ENCODE measurements at places on chromosomes 16 and 17.

GRCh38 chr17:8494506-8495111 lies 58.9 kb downstream of the NDEL1 start:
- no peak for DNase-seq

DNA sequence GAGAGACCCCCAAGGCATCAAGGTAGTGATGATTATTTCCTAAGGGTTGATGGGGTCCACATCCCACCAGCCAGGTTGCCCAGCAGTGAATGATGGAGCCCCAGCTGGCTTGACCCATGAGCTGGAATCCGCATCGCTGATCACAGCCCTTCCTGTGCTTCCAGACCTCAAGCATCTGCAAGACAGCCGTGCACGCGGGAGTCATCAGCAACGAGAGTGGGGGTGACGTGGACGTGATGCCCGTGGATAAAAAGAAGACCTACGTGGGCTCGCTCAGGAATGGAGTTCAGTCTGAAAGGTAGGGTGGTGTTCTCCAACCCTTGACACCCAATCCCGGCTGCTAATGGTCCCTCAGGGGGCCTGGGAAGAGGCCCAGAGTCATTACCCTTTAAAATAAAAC lies 69.3 kb downstream of the CRISPLD2 start:
- no peak for DNase-seq

DNA sequence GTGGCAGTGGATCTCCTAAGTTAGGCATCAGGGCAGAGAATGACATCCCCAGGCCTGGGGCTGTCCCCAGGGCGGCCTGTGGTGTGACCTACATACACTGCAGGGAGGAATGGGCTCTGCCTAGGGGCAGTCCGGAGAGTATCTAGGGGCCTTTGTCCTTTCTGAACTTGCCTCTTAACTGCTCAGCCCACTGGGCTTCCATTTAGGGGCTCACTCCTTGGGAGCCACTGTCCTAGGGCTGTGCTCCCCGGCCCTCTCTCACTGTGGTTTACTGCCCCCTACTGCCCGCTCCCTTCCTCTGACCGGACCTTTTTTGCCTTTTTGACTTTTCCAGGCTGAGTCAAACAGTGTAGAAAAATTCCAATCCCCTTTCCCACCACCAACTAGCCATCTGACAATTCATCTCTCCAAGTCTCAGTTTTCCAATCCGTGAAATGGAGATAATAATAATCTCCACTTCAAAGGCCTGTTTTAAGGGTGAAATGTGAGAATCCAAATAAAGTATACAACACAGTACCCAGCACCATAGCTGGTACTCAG lies 66.8 kb downstream of the DNAH3 start:
- peak; percentile 61 for DNase-seq

DNA sequence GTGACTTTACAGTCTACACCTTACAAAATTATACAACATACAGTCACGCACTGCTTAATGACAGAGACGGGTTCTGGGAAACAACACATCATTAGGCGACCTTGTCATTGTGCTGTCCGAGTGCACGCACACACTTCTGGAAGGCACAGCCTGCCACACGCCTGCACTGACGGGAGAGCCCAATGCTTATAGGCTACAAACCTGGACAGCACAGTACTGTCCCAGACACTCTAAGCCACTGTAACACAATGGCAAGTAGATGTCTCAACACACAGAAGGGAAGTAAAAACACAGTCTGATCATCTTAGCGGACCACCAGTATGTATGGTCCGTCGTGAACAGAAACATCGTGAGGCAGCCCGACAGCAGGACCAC lies 29.8 kb downstream of the KLHDC4 start:
- no peak for DNase-seq

DNA sequence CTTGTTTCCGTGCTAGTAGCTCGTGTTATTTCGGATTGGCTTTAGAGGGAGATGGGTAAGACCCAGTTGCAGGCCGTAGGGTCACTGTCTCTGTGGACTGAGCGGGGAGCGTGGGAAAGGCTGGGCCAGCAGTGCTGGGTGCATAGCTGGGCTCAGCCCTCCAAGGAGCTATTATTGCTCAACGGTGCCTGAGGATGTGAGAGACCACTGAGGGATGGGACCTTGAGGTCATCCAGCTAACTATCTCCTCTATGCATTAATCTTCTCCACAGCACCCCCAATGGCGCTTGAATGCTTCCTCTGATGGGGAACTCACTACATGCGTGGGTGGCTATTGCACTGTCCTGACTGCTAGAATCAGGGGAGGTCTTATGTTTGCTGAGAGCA lies 126.1 kb upstream of the FOXF1 start:
- no peak for DNase-seq

GRCh38 chr16:65831903-65832666 lies 534.4 kb upstream of the CDH5 start:
- DNase-seq = no peak

DNA sequence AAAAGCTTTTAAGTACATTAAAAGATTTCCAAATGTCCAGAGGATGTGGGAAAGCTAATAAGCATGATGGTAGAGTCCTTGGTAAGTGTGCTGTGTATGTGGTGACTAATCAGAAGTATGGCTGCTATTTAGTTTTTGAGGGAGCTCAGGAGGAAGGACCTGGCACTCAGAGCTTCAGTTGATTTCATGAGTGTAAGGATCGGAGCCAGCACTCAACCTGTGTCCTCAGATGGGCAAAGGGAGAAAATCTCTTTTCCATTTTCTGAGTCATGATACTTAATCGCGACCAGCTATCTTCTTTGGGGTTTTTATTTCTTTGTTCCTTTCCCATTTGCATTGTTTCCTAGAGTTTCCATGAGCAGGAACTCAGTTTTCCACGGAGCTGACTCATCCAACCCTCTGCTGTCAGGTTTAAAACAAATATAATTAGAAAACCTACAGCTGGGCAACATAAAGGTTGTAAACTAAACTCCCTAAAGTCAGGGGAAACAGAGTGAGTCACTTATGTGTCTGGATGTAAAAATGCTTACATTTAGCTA lies 125.4 kb downstream of the MAP2K6 start:
- DNase-seq = no peak

DNA sequence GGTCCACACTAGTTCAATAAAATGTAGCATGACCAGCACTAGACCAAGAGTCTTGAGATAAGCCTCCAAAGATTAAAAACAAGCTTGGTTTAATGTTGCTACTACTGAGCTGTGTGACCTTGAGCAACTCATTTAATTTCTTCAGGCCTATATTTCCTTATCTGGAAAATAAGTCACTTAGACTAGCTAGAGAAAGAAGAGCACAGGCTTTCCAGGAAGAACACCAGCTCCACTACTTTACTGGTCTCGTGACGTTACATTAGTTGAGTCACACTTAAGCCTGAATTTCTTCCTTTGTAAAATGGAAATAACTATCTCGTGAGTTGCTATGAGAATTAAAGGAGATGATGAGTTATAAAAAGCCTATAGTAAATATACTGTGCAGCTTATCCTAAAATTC lies 5.4 kb downstream of the HELZ start:
- no peak for DNase-seq

DNA sequence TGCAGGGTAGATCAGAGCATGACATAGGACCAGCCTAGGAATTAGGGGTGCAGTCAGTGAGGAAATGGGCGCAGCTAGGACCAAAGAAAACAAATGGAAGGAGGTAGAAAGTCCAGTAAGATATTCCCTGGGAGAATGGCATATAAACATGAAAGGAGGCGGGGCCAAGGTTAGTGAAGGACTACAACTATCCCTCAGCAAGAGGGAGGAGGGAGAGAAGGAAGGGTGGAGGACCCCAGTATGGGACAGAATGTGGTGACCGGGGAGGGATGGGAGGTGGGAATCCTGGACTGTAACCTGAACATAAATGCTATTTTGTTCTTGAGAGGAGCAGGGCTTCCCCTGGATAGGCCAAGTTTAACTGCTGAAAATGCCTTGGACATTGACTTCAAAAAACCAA lies 22.8 kb downstream of the ITGB3 start:
- DNase-seq = no peak

DNA sequence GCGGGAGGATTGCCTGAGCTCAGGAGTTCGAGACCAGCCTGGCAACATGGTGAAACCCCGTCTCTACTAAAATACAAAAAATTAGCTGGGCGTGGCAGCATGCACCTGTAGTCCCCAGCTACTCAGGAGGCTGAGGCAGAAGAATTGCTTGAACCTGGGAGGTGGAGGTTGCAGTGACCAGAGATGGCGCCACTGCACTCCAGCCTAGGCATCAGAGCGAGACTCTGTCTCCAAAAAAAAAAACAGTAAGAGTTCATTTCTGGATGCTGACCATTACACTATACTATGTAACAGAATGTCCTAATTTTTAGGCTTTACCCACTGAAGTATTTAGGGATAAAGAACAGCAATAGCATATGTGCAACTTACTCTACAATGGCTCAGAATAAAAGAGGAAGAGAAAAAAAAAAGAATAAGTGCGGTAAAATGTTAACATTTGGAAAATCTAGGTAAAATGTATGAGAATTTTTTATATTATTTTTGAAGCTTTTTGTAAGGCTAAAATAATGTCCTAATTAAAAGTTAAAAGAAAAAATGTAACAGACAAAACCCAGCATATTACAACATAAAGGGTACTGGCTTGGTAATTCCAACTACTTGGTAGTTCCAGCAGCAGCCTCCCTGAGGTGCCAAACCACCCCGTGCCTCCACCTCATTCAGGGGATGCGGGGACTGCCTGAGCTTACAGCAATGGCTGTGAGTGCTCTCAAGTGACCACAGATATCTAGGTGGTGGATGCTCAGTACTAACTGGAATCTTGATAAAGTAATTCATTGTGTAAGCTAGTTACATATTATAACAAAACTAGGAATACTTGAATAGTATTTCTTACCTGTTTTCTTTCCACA lies 10.9 kb downstream of the COPS3 start:
- DNase-seq = no peak

- no peak for DNase-seq
These were observed 6.8 kb downstream of the FHOD1 start for GRCh38 chr16:67240506-67240905.

- DNase-seq = no peak
These were observed 22.6 kb downstream of the TBC1D16 start for GRCh38 chr17:80012765-80013741.

DNA sequence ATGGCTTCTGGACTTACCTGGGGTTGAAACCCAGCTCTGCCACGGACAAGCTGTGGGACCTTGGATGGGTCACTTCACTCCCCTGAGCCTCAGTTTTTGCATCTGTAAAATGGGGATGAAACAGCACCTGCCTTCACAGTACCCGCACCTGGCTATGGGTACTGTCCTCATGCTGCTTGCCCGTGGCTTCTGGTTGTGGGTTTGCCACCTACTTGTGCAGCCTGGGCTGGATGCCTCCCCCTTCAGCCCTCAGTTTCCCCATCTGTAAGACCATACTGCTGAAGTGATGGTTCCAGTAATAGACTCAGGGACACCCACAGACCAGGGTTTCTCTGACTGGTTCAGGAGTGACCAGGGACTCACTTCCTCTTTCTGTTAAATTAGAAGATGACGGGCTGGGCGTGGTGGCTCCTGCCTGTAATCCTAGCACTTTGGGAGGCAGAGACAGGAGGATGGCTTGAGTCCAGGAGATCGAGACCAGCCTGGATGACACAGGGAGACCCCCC lies 9.4 kb downstream of the GLIS2 start:
- DNase-seq = no peak

DNA sequence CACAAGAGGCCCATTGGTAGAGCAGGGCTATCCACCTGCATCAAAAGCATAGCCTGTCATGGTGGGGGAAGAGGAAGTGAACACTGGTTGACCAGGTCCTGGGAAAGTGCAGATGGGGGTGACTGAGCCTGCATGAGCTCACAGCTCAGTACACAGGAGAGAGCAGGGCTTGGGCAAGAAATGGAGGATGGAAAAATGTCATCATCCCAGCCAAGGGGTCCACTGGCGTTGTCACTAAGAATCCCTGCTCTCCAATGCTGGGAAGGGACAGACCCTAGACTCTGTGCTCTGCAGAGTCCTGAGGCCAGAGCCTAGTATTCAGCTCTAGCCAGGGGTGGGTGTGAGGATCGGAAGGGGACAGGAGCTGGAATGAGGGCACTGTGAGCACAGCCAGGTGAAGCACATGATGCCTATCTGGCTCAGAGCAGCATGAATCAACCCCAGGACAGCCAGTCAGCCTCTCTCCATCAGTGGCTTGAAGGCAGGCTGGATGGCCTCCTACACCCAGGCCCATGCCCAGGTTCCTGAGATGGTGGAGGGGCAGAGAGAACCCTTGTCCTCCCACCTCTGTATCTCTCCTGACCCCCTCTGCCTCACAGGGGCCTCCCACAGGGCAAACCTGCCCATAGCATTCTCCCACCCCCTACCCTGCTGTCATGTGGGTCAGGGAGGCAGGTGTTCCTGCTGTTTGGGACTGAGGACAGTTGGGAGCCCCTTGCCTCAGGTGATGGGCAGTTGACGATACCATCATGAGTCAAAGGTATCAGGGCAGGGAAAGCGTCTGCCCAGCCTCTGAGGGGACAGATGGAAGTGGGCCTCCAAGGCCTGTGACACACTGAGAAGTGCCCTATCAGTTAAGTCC lies 13.8 kb upstream of the CTCF start:
- no peak for DNase-seq

DNA sequence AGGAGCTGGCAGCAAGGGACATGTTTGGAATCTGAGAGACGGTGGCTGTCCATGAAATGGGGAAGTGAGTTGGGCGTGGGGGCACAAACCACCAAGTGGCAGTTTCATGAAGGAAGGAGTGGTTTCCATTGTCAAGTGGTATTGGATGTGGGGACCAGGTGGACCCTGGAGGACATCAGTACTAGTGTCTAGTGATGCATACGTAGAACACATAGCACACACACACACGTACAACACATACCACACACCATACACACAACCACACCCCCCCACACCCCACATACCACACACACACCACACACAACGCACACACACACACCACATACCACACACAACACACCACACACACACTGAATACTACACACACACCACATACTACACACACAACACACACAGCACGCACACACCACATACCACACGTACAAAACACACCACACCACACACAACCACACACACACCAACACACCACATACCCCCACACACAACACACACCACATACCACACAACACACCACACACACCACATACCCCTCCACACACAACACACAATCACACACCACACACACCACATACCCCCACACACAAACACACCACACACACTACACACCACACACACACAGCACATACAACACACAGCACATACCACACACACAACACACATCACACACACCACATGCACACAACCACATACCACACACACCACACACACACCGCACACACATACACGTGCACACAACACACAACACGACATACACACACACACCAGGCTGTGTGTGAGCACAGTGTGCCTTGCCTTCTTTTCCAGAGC lies 41.1 kb upstream of the GSE1 start:
- no peak for DNase-seq

Data from HuH-7 (cell line).